Subcutaneous preadipocyte (primary cell): ENCODE measurements at places on chromosomes 2 and 18. TPM values are rescaled to one million over a fixed set of nuclear protein-coding genes. Genes with fewer than 3 reads are reported as not detected.

Gene ABHD1
- total RNA-seq = under 0.01 TPM in 1 of 2 replicates, not detected in the other

Gene FOXI3
- not detected in 2 replicates for total RNA-seq

Gene C2orf66
- total RNA-seq = under 0.01 TPM in 1 of 2 replicates, not detected in the other

Gene PDK1
- total RNA-seq = 13.2 and 16.4 TPM in 2 replicates

Gene KYNU
- 15.2 and 17.6 TPM in 2 replicates for total RNA-seq

Gene CNDP1
- total RNA-seq = not detected in 2 replicates

Gene ATP6V1B1
- total RNA-seq = 0.59 and 1.8 TPM in 2 replicates

Gene BCL11A
- under 0.01 TPM in 1 of 2 replicates, not detected in the other for total RNA-seq

Gene ANKRD62
- total RNA-seq = not detected in 2 replicates

Gene ZNF532
- 19.5 and 20.7 TPM in 2 replicates for total RNA-seq

Gene SLC30A3
- not detected in 2 replicates for total RNA-seq

Gene PTPRN
- 0.98 and 1.5 TPM in 2 replicates for total RNA-seq

Gene IL36A
- total RNA-seq = not detected in 2 replicates
